ENCODE measurements at places on chromosomes 6 and 20. TPM values are rescaled to one million over a fixed set of nuclear protein-coding genes. Genes with fewer than 3 reads are reported as not detected.

- H3K27ac ChIP-seq = no peak overlapping the region
- H3K27me3 ChIP-seq = no peaks in the 10 kb centered on the region
- H3K4me3 ChIP-seq = no peak overlapping the region
- H3K36me3 ChIP-seq = peaks cover 89% of the 10 kb centered on the region
- peaks cover 7% of the 10 kb centered on the region for H3K4me1 ChIP-seq
Observed at GRCh38 chr20:48691523-48691922, 136.3 kb downstream of the PREX1 start.

GRCh38 chr20:33654680-33655161 lies 7.4 kb upstream of the C20orf144 start:
- H3K36me3 ChIP-seq = no peaks in the 10 kb centered on the region
- H3K27me3 ChIP-seq = no peaks in the 10 kb centered on the region
- H3K4me3 ChIP-seq = no peak overlapping the region
- no peaks in the 10 kb centered on the region for H3K4me1 ChIP-seq
- no peak for ATAC-seq

DNA sequence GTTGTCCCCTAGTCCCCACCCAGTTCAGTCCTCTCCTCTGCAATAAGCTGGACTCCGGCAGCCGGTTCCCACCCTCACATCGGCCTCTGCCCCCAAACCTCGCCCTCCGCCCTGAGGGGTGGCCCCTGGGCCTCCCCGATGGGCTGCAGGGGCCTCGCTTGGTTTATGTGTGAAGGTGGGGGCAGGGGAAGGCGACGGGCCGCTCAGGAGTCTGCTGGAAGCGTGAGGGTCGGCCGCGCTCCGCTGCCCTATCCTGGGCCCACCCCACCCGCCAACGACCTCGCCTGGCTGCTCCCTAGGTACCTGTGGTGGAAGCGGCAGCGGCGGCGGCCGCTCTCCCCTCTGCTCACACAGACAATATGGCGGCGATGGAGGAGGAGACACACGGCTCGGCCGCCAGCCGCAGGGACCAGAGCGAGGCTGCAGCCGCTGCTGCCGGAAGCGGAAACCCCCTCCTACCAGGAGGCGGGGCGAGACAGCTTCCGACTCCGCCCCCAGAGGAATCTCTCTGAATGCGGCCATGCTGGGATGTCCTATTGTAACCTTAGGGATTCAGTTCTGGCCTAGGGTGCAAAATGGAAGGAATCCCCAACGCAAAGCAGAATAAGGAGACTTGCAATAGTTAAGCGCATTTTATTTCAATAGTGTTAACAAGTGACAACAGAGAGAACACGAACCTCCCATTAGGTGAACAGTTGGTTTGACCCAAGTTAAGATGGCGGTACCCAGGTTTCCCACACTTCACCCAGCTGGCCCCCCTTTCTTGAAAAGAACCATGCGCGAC lies at the start of gene CSNK2A1:
Gene CSNK2A1, minus strand, starts transcription at position 422 of the 784 bp plus-strand sequence. CDS start 35,239 bp downstream, outside the sequence.
- ATAC-seq = peak; percentile 99
- H3K4me1 ChIP-seq = peaks cover 29% of the 10 kb centered on the region

DNA sequence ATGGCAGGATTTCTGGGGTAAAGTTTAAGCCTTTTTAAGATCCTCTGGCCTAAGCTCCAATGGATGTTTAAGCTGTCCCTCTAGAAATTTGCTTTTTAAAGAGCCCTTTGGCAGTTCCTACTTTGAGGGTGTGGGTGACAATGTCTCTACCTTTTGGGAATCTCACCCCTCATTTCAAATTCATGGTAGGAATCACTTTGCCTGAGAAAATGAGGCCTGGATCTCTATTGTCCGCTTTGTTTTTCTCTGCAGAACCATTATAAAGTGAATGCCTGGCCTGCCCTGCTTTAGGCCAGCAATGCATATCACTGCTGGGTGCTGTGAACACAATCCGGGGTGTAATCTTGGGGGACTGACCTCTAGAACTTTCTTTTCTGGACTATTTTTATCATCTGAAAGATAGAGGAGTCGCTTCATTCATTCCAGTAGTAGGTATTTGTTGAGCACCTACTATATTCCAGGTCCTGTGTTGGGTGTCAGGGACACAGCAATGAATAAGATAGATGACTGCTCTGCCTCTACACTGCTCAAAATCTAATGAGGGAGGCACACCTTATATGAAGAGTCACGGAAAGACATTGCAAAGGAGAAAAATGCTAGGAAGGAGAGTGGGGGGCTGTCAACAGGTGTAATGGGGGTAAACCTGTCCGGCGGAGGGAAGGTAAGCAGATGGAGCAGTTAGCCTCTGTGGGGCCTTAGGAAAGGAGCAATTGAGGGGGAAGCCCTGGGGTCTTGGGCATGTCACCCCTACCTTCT lies 8.6 kb upstream of the COMMD7 start:
- H3K4me1 ChIP-seq = no peaks in the 10 kb centered on the region
- no peaks in the 10 kb centered on the region for H3K36me3 ChIP-seq
- ATAC-seq = no peak
- H3K4me3 ChIP-seq = no peak overlapping the region

- H3K27ac ChIP-seq = no peak overlapping the region
- H3K4me1 ChIP-seq = no peaks in the 10 kb centered on the region
- no peaks in the 10 kb centered on the region for H3K36me3 ChIP-seq
- H3K27me3 ChIP-seq = no peaks in the 10 kb centered on the region
Observed at GRCh38 chr6:63303476-63303875, 16.3 kb downstream of the LGSN start.

DNA sequence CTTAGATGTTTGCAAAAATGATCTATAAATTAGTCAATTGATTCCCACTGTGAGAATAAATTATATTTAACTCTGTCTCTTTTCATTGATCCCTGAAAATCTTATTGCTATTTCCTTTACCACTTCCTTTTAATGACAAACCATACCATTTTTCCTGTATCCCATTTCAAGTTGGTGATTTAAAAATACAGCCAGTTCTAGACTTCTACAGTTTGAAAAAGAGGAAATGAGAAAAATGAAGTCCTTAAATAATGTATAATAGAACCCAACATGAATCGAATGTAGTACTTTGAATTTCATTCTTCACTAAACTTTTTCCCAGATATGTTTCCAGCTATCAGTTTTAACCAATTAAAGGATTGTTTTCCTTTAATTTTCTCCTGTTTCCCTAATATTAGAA lies 29.5 kb upstream of the SDHAF4 start:
- no peaks in the 10 kb centered on the region for H3K27me3 ChIP-seq
- H3K4me3 ChIP-seq = no peak overlapping the region
- H3K36me3 ChIP-seq = peaks cover 6% of the 10 kb centered on the region
- no peaks in the 10 kb centered on the region for H3K4me1 ChIP-seq

DNA sequence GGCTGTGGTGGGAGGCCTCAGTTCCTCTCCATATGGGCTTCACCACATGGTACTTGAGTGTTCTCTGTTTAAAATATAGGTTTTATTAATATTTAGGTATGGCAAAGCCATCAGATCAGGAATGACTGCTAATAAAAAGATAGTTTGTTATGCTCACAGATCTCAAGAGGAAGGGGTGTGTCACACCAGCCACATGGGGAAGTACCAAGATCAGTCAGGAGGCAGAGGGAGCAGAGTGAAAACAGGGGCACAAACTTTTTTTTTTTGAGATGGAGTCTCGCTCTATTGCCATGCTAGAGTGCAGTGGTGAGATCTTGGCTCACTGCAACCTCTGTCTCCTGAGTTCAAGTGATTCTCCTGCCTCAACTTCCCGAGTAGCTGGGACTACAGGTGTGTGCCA lies 92.1 kb upstream of the GCM1 start:
- no peaks in the 10 kb centered on the region for H3K27me3 ChIP-seq
- ATAC-seq = peak; percentile 54
- peak overlapping the region; percentile 83 for H3K27ac ChIP-seq
- no peaks in the 10 kb centered on the region for H3K36me3 ChIP-seq
- peaks cover 39% of the 10 kb centered on the region for H3K4me1 ChIP-seq
- H3K4me3 ChIP-seq = peak overlapping the region; percentile 39

- H3K27me3 ChIP-seq = peaks cover 6% of the 10 kb centered on the region
- H3K27ac ChIP-seq = no peak overlapping the region
- no peak overlapping the region for H3K4me3 ChIP-seq
- H3K4me1 ChIP-seq = no peaks in the 10 kb centered on the region
- no peak for ATAC-seq
Observed at GRCh38 chr6:82570083-82570482, 206.5 kb downstream of the TPBG start.

- no peaks in the 10 kb centered on the region for H3K36me3 ChIP-seq
- ATAC-seq = no peak
- H3K27me3 ChIP-seq = peaks cover 9% of the 10 kb centered on the region
Observed at GRCh38 chr20:63094767-63095499, 88.2 kb upstream of the BHLHE23 start.

- H3K4me1 ChIP-seq = no peaks in the 10 kb centered on the region
- no peaks in the 10 kb centered on the region for H3K36me3 ChIP-seq
- H3K27ac ChIP-seq = no peak overlapping the region
- ATAC-seq = no peak
Observed at GRCh38 chr6:23027281-23027680, 457.9 kb downstream of the HDGFL1 start.

GRCh38 chr20:62163485-62163865 lies 19.4 kb upstream of the MTG2 start:
- H3K27ac ChIP-seq = no peak overlapping the region
- H3K4me3 ChIP-seq = no peak overlapping the region
- ATAC-seq = no peak
- peaks cover 6% of the 10 kb centered on the region for H3K4me1 ChIP-seq
- no peaks in the 10 kb centered on the region for H3K27me3 ChIP-seq
- H3K36me3 ChIP-seq = peaks cover 61% of the 10 kb centered on the region

DNA sequence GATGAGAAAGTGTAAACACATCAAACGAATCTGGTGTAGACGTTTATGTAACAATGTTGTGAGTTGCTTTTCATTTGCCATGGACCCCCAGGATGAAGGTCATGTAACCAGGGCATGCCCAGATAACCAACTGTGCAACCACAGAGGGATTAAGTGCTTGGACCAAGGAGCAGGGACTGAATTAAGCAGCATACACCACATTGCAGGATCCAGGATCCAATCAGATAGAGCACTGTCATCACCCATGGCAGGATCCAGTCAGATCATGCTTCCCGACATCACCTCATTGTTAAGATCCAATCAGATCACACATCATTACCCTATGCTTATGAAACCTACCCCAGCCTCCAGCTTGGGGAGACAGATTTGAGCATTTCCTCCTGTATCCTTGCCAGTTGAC lies 74.3 kb upstream of the RCAN2 start:
- ATAC-seq = no peak
- H3K27me3 ChIP-seq = peaks cover 22% of the 10 kb centered on the region
- H3K4me3 ChIP-seq = no peak overlapping the region
- H3K36me3 ChIP-seq = no peaks in the 10 kb centered on the region

- H3K27me3 ChIP-seq = no peaks in the 10 kb centered on the region
- H3K27ac ChIP-seq = peak overlapping the region; percentile 83
- peaks cover 19% of the 10 kb centered on the region for H3K4me1 ChIP-seq
- peaks cover 6% of the 10 kb centered on the region for H3K36me3 ChIP-seq
- H3K4me3 ChIP-seq = peak overlapping the region; percentile 71
- peak; percentile 69 for ATAC-seq
Observed at GRCh38 chr6:30507849-30508827, 18.8 kb downstream of the HLA-E start.

- no peaks in the 10 kb centered on the region for H3K36me3 ChIP-seq
- peaks cover 6% of the 10 kb centered on the region for H3K27me3 ChIP-seq
- no peak overlapping the region for H3K27ac ChIP-seq
- peaks cover 7% of the 10 kb centered on the region for H3K4me1 ChIP-seq
- peak; percentile 17 for ATAC-seq
Observed at GRCh38 chr20:45913116-45913515, 1.2 kb upstream of the PLTP start.

- peak overlapping the region; percentile 33 for H3K4me3 ChIP-seq
- peaks cover 4% of the 10 kb centered on the region for H3K27me3 ChIP-seq
- peak overlapping the region; percentile 36 for H3K27ac ChIP-seq
- no peaks in the 10 kb centered on the region for H3K36me3 ChIP-seq
- ATAC-seq = peak; percentile 66
Observed at GRCh38 chr6:137094411-137095008, 49.7 kb upstream of the IL20RA start.

- peak overlapping the region; percentile 65 for H3K27ac ChIP-seq
- no peak for ATAC-seq
- no peaks in the 10 kb centered on the region for H3K36me3 ChIP-seq
Observed at GRCh38 chr20:62243106-62243505, 4.8 kb downstream of the OSBPL2 start.

Gene OXT
- not detected for total RNA-seq

Gene REM1
- total RNA-seq = not detected

Gene CDH4
- total RNA-seq = 0.45 TPM
